Stimulated activated CD4-positive, alpha-beta T cell treated with anti-CD3 and anti-CD28 coated beads, Interleukin-15, amount 100 ng/mL, for 1 hour (primary cell): ENCODE measurements at places on chromosomes 7 and 10.

GRCh38 chr7:22842383-22842941, 19.8 kb upstream of the TOMM7 start:
- no peak for DNase-seq

- DNase-seq: no peak
These were observed 18.7 kb upstream of the ARHGAP12 start for GRCh38 chr10:31947144-31947926.

DNA sequence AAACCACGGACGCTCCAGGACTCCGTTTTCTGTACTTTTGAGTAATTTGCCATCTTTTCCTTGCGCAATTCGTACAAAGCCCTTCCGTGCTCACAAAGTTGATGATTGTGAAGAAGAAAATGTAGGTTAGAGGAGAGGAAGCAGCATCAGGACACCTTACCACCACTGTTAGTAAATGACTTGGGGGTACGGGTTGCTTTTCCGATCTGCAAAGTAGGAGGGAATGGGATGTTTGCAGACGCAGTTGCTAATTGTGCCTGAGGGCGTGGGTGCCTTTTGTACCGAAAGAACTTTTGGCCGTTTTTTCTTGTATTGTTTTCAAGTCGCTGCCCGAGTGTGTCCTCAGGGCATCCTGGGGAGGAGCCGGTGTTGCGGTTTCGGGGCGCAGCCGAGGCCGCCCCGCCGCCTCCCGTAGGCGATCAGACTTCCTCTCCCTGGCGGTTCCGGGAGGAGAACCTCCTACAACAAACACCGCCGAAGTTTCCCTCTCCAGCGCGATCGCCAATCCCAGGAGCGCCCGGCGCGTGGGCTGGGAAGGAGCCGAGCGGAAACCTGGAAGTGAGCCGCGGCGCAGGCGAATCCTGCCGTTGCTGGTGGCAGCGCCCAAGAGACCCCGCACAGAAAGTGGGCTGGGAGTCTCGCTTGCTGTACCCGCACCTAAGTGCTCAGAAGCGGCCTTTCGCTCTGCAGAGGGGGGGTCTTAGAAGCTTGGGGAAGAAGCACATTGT, 1.0 kb downstream of the PRR15 start:
- no peak for DNase-seq

GRCh38 chr10:72260976-72261783, 12.5 kb upstream of the DDIT4 start:
- DNase-seq: no peak

DNA sequence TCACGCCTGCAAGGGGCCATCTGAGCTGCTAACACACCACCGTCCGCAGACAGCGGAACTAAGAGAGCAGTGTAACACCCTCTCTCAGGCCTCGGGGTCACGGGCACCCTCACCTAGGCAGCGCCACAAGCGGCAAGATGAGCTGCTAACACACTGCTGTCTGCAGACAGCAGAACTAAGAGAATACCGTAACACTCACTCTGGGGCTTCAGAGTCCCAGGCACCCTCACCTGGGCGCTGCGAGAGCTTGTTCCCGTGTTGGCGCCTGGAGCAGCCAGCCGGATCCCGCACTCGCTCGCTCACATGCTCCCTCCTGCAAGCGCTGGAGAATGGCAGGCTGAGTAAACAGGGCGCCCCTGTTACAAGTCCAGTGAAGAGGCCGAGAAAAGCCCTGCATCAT, 160.2 kb downstream of the SRPK2 start:
- no peak for DNase-seq

DNA sequence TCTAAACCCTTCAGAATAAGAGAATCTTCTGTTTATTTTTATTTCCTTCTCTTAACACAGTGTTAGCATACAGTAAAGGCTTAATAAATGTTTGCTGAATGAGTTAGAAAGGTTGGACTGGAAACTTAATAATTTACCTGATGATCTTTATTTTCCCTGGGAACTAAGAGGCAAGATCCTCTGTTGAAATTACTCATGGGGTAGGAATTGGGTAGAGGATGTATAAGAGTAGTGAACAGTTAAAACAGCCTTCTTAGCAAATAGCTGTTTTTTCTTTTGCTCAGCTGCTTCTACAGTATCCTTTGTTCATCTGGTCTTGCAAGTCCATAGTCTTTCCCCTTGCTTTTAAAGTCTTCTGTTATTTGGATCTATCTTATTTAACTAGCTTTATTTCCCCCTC, 80.0 kb downstream of the AKAP9 start:
- no peak for DNase-seq

DNA sequence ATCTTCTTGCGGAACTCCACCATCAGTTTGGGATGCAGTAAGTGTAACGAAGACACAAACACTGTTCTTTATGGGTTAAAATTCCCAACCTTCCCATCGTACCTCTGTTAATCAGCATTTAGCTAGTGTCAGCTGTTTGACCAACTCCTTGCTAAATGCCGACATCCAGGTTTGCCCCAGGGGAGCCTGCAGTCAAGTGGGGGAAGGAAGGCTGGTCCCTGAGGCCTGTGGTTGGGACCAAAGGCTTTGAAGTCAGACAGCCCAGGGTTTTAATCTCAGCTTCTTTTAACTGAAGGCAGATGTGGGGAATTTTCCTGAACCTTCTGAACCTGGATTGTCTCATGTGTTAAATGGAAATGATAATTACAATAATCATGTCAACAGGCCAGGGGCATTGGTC, 443.7 kb downstream of the GLRX3 start:
- no peak for DNase-seq

- DNase-seq: no peak
These were observed 5.3 kb upstream of the COL1A2 start for GRCh38 chr7:94389381-94389780.

GRCh38 chr10:91924212-91925021, 847 bp downstream of the BTAF1 start:
- DNase-seq: no peak

DNA sequence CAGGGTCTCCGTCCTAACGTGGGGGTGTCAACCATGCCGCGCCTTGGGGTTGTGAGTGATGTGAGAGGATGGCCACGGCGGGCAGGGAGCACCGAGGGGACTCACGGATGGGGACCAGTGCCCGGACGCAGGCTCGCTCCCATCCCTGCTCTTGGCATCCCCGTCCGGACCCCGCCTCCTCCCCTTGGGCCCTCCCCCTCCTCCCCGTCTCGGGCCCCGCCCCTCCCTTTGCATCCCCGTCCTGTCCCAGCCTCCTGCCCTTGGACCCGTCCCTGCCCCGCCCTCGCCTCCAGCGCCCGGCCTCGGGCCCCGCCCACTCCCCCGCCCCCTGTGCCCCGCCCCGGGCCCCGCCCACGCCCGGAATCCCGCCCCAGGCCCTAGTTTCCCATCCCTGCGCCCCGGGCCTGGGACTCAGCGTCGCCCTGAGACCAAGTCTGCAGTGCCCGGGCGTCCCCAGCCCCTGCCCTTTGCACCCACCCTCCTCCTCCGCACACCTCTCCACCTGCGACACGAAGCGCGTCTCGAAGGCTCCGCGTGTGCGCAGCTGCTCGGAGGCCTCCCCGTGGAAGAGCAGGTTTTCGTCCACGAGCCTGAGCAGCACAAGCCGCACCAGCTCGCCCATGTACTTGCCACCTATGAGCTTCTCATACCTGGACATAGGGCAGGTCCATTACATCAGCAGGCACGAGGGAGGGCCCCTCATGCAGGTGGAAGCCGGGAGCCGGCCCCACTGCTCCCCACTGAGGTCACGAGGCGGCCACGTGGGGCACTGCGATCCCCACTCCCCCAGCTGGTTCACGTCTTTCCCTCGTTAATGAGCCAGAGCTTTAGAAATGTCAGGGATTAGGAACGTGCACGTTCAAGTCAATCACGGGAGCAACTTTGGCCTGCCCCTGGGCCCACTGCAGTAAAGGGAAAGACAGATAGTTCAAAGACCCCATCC, 5.1 kb upstream of the MYL7 start:
- peak; percentile 49 for DNase-seq

DNA sequence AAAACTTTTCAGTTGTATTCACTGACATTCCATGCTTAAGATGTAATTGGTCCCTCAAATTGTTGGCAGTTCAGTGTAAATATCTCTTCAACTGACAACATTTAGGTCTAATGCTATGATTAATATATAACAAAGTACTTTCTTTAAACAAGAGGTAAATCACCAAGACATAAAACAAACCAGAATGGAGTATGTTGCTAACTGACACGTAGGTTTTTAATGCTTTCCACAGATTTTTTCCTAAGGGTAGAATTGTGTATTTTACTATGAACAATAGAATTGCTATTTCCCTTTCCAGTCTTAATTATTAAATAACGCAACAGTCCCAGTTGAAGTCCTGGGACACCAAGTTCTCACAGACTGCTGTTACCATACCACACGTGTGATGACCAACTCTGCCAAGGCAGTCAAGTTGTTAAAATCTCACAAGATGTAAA, 4.1 kb downstream of the JCAD start:
- DNase-seq: no peak

- peak; percentile 36 for DNase-seq
These were observed 6.1 kb downstream of the GSTO2 start for GRCh38 chr10:104274762-104275721.

DNA sequence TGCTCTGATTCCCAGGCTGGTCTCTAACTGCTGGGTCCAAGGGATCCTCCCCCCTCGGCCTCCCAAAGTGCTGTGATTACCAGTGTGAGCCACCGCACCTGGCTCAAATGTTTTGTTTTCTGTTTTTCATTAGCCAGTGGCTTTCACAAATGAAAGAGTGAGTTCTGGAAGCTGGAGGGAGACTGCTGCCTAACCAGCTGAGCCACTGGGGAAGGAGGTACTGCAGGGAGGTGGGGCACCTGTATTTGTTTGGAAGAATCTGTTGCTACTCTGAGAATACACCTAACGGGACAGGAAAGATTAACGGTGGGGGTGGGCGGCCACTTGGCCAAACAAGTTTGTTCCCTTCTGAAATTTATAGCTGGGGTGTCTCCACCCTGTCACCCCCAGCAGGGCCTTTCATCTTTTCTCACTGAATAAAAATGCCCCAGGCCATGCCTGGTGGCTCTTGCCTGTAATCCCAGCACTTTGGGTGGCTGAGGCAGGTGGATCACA, 4.7 kb downstream of the STOX1 start:
- DNase-seq: no peak

GRCh38 chr7:6705959-6706665, 635 bp downstream of the ZNF12 start:
- peak; percentile 6 for DNase-seq

- no peak for DNase-seq
These were observed 944.3 kb downstream of the GATA3 start for GRCh38 chr10:8998751-8999150.

- DNase-seq: no peak
These were observed 35.0 kb downstream of the RAMP3 start for GRCh38 chr7:45192621-45193041.

DNA sequence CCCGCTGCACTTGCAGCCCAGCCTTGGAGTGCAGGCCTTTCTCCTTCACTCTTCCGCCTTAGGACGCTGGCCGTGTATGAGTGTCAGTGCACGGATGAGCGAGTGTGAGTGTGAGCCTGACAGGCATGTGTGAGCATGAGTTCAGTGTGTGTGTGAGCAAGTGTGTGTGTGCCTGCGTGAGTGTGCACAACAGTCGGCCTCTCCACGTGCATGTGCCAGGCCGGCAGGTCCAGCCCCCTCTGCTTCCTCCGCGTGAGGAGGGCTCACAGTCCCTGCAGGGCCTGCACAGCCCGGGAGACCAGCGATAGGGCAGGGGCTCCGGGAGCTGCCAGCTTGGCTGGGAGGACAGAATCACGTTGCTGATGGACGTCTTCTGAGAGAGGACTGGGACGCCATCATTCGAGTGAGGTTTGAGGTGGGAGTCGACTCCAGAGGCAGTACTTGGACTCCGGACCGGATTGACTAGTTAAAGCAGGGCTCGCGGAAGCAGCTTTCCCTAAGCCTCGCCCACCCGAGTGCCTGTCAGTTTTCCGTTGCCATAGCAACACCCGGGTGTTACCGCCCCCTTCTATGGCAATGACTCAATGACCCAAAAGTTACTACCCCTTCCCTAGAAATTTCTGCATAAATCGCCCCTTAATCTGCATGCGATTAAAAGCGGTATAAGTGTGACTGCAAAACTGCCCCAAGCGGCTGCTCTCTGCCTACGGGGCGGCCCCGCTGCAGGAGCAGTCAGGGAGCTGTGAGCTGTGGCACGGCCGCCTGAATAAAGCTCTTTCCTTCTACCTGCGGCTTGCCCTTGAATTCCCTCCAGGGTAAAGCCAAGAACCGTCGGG, 19.6 kb upstream of the CFAP46 start:
- peak; percentile 29 for DNase-seq

DNA sequence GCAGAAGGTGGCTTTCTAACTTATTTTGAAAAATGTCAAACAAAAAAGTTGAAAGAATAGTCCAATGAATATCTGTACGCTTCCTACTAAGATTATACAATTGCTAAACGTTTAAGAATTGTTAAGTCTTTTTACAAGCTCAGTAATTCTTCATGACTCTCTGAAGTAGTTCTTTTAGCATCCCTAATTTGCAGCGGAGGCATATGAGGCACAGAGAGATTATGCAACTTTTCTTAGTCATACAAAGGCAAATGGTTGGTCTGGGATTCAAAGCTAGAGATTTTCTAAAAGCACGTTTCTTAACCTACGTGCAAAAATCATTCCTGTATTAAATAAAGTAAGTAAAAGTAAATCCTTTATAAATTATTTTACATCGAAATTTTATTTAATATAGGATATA, 254.2 kb downstream of the MAGI2 start:
- DNase-seq: no peak

GRCh38 chr10:48759113-48759901, 74.6 kb downstream of the WDFY4 start:
- no peak for DNase-seq

DNA sequence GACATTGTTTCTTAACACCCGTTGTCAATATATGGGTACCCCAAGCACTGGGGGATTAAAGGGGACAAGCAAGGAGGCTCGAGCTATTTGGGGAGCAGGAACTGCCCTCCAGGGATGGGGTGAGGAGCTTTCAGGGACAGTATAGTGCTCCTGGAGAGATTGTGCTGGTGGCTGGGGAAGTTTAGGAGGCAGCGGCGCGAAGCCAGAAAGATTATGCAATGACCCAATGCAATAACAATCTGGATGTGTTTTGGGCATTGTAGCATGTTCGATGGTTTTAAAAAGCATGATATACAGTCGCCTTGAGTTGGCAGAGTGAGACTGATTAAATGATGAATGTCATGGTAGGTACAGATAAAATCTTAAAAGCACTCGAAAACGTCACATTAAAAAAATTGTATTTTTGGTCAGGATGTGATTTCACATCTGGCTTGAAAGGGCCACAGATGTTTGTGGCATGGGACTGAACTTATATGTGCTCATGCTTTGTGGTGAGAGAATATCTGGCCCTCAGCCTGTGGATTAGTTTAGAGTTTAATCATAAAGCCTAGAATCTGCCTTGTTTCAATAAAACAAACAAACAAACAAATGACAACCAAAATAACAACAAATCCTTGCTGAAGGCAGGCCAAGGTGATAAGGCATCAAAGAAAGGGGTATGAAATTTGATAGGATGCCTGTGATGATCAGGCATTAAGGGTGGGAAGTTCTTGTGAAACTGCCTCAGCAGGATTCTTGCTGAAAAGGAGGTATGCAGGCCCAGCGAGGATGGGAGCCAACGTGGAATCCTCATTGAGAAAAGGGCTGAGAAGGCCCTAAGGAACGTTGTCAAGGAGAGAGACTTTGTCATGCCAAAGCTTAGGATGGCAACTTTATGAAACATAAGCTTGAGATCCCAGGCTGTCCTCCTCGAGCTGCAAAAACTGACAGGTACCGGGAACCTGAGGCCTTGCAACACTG, 417.1 kb upstream of the KLF6 start:
- no peak for DNase-seq

GRCh38 chr7:32020551-32021159, 49.6 kb downstream of the PDE1C start:
- no peak for DNase-seq
